ENCODE measurements at places on chromosomes 5 and 9.

- DNase-seq, result no peak
Observed at GRCh38 chr9:121107881-121108280, 33.1 kb downstream of the CNTRL start.

- no peak for DNase-seq
Observed at GRCh38 chr5:127170918-127171600, 97.8 kb upstream of the C5orf63 start.

DNA sequence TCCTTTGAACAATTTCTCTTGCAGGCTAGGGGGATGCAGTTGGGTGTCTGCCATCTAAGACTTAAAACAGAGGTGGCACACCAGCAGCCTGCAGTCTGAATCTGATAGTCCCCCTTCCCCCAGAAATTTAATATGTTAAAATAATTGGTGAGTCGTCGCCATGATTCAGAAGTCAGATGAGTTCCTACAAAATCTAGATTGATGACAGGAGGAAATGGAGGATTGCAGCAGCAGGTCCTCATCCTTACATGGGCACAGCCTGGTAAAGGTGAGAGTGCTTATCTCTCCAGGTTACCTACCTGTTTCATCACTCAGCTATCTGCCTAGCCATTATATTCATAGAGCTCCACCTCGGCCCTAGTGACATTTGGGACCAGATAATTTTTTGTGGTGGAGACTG is 112.3 kb downstream of the PCSK1 start:
- no peak for DNase-seq

DNA sequence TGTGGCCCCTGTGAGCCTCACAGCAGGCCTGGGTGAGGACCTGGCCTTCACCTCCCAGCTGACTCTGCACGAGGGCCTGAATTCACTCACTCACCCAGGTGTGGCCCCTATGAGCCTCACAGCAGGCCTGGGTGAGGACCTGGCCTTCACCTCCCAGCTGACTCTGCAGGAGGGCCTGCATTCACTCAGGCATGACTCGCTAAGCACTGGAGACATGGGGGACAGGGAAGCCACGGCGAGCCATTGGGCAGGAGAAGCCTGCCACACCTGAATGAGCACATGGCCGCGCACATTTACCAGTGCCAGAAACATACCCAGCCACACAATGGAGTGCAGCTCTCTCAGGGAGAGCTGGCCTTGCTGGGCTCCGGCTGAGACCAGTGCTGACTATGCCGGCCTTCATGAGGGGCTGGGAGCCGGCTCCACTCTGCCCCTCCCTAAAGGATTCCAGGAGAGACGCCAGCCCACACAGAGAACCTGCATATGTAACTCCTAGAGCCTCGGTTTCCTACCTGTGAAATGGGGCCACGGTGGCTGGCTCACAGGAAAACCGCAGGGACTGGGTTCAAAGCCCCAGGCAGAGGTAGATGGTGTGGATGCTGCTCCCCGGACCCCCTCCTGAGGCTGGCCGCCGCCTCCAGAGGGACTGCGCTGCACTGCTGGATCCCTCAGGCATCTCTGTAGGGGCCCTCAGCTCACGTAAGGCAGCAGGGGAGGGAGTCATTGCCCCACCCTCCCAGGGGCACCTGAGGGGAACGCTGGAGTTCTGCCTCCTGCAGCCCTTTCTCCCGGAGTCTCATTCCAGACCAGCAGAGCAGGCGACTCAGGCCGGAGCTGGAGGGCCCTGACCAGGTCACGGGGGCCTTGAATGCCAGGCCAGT is 7.2 kb downstream of the ADAMTS2 start:
- DNase-seq, result no peak

- peak; percentile 29 for DNase-seq
Observed at GRCh38 chr9:19409401-19410194, 789 bp downstream of the ACER2 start.

- peak; percentile 62 for DNase-seq
Observed at GRCh38 chr5:144142139-144142823, 28.2 kb downstream of the YIPF5 start.

GRCh38 chr9:117656002-117656401 is 48.2 kb upstream of the TLR4 start:
- DNase-seq, result no peak

GRCh38 chr5:77806213-77806843 is 30.2 kb upstream of the TBCA start:
- peak; percentile 20 for DNase-seq

DNA sequence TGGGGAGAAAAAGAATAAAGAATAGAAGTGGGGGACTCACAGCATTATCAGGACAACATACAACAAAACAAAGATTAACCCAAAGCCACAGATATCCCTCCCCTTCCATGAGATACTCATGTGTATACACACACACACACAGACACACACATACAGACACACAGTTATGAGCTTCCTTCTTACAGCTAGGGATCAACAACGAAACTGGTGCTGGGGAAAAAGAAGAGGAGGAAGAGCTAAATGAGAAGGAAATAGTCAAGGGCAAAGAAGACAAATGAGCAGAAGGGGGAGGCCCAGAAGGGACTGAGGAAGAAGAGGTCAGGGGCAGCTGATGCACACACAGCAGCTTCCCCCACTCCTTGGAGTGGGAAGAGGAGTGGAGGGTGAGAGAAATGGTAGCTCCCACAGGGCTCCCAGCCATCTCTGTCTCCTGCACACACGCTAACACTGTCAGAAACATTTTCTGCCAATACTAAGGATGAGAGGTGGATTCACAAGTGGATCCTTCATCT is 66.2 kb downstream of the SIL1 start:
- DNase-seq, result peak; percentile 25

DNA sequence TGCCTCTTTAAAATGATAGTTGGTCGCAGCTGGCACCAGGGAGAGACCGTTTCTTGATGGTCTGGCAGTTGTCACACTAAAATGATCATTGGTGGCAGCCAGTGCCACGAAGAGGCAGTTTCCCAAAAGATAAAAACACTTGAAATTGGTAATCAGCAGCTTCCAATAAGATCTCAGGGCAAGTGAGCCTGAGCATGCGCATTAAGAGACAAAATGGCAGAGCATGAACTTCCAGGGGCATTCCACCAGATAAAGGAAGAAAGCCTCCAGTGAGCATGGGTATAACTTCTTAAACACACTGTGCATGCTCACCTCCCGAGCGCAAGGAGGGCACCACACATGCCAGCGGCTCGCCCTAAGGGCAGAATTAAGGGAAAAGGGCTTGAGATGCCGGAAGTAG is 1594.2 kb upstream of the CDH9 start:
- no peak for DNase-seq

- DNase-seq, result no peak
Observed at GRCh38 chr9:72089451-72090130, 29.2 kb upstream of the C9orf57 start.

DNA sequence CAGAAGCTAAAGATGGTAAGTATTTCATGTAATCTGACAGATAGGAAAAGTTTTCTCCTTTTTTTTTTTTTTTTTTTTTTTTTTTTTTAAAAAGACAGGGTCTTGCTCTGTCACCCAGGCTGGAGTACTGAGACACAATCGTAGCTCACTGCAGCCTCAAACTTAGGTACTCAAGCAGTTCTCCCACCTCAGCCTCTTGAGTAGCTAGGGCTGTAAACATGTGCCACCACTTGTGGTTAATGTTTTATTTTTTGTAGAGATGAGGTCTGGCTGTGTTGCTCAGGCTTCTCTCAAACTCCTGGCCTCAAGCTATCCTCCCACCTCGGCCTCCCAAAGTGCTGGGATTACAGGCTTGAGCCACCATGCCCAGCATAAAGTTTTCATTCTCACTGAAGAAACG is 17.8 kb downstream of the CDK7 start:
- no peak for DNase-seq

GRCh38 chr5:133222040-133222439 is 170.2 kb downstream of the HSPA4 start:
- no peak for DNase-seq

GRCh38 chr9:109519366-109519765 is 21.3 kb upstream of the PTPN3 start:
- DNase-seq, result no peak

DNA sequence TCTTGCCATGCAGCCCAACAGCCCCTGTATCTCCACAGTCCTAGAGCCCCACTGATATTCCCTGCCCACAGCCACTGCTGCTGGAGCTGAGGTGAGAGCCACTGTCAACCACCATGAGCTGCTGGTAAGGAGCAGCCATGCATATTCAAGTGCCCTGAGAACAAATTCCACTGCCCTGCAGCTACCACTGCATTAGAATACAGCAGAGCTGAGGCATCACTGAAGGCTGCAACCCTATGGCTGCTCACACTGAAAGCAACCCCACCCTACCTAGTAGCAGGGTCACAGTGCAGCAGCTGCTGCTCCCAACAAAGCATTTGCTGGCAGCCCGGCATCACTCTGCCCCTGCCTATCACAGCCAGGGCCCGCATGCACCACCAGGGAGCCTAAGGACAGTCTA is 68.6 kb downstream of the SKIC3 start:
- DNase-seq, result no peak

GRCh38 chr5:26805076-26805475 is 233.3 kb downstream of the CDH9 start:
- no peak for DNase-seq

- DNase-seq, result peak; percentile 30
Observed at GRCh38 chr5:43073597-43074546, 33.8 kb upstream of the ANXA2R start.

GRCh38 chr5:32123058-32123805 is 50.9 kb downstream of the GOLPH3 start:
- DNase-seq, result no peak

GRCh38 chr9:96607971-96608370 is 11.7 kb downstream of the CDC14B start:
- DNase-seq, result no peak

Measured in mesenchymal stem cell (in vitro differentiated cells and primary cell).